Esophagus squamous epithelium (tissue), 5 donors: ENCODE measurements at places on chromosomes 7 and 10.

DNA sequence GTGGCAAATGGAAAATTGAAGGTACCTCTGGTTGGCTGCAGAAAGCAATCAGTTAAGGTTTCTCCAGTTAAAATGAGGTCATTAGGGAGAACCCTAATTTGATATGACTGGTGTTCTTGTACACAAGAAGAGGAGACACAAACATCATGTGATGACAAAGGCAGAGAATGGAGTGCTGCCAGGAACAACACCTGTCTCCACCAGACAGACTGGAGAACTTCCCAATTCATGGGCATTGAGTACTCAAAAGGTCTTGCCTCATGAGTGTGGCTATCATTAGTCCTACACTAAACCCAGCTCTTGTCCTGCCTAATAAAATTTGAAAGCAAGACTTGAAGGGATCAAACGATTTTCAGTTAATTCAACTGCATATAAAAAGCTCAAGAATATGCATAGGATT is 152.6 kb downstream of the PTPN20 start:
- H3K27me3 ChIP-seq = no peaks in the 10 kb centered on the region
- no peak overlapping the region for H3K27ac ChIP-seq
- H3K36me3 ChIP-seq = no peaks in the 10 kb centered on the region
- no peak overlapping the region for H3K4me3 ChIP-seq

DNA sequence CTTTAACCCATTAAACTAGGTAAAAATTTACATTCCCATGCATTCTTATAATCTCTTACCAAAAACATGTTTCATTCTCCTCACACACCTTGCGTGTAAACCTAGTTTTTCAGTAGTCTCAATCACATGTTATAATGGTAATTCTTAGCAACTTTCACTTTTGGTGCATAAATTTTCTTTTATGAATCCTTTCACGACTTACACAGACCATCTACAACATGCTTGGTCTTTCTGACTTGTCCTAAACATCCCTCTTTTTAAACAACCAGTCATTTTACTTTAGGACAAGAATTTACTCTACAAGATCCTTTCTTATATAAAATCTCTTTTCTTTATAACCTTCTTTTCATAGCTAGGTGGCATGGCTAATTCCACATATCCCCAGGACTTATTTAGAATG is 25.8 kb downstream of the FBXL13 start:
- H3K27ac ChIP-seq = no peak overlapping the region
- H3K27me3 ChIP-seq = no peaks in the 10 kb centered on the region
- no peak overlapping the region for H3K4me3 ChIP-seq
- no peaks in the 10 kb centered on the region for H3K4me1 ChIP-seq

GRCh38 chr7:2710901-2711551 is 23.0 kb downstream of the AMZ1 start:
- no peak for DNase-seq
- H3K4me3 ChIP-seq = no peak overlapping the region
- H3K27me3 ChIP-seq = no peaks in the 10 kb centered on the region
- H3K27ac ChIP-seq = no peak overlapping the region
- no peaks in the 10 kb centered on the region for H3K36me3 ChIP-seq
- H3K4me1 ChIP-seq = peaks cover 5% of the 10 kb centered on the region

GRCh38 chr10:68084469-68084868 is 9.4 kb upstream of the HERC4 start:
- peaks cover 17% of the 10 kb centered on the region for H3K4me1 ChIP-seq
- no peaks in the 10 kb centered on the region for H3K27me3 ChIP-seq
- no peaks in the 10 kb centered on the region for H3K36me3 ChIP-seq
- H3K27ac ChIP-seq = no peak overlapping the region

- DNase-seq = no peak
- peak overlapping the region; percentile 10 for H3K27ac ChIP-seq
- no peak overlapping the region for H3K4me3 ChIP-seq
- no peaks in the 10 kb centered on the region for H3K27me3 ChIP-seq
Observed at GRCh38 chr7:131000873-131001272, 266.9 kb upstream of the KLF14 start.

DNA sequence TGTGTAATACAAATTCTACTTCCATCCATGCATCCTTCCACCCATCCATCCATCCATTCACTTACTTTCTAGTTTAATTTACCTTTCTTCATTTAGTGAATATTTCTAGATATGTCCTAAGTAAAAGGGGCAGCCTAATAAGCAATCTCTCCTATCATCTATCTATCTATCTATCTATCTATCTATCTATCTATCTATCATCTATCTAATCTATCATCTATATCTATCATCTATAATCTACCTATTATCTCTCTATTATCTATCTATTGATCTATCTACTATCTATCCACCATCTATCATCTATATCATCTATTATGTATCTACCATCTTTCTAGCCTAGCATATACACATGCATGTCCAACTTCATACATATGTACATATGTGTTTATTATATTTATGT is 104.2 kb downstream of the PTPN20 start:
- DNase-seq = no peak
- no peaks in the 10 kb centered on the region for H3K4me1 ChIP-seq
- H3K4me3 ChIP-seq = no peak overlapping the region
- H3K27me3 ChIP-seq = no peaks in the 10 kb centered on the region
- no peaks in the 10 kb centered on the region for H3K36me3 ChIP-seq

GRCh38 chr10:15652117-15652516 is 67.6 kb downstream of the ITGA8 start:
- no peaks in the 10 kb centered on the region for H3K27me3 ChIP-seq
- no peaks in the 10 kb centered on the region for H3K36me3 ChIP-seq
- H3K4me3 ChIP-seq = no peak overlapping the region
- no peaks in the 10 kb centered on the region for H3K4me1 ChIP-seq
- H3K27ac ChIP-seq = no peak overlapping the region

DNA sequence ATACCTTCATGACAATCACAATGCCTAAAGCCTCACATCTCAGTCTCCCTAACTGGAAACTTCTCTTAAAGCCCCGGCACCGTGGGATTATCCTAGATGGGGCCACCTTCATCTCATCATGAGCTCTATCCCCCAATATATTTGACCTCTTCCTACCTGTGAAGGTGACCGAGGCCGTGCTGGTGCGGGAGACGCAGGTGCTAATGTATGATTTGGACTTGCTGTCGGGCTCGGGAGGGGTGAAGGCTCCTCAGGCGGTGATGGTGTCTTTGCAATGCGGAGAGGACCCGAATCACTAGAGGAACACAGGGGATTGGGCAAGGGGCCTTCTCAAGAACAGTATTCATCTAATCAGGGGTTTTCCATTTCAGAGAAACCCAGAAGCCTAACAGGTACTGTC is 168.4 kb downstream of the AMPH start:
- no peak overlapping the region for H3K4me3 ChIP-seq
- no peaks in the 10 kb centered on the region for H3K36me3 ChIP-seq
- H3K4me1 ChIP-seq = no peaks in the 10 kb centered on the region
- no peak overlapping the region for H3K27ac ChIP-seq
- no peaks in the 10 kb centered on the region for H3K27me3 ChIP-seq

- no peak overlapping the region for H3K27ac ChIP-seq
- DNase-seq = no peak
- H3K4me1 ChIP-seq = no peaks in the 10 kb centered on the region
- no peak overlapping the region for H3K4me3 ChIP-seq
Observed at GRCh38 chr7:86667732-86668131, 24.0 kb downstream of the GRM3 start.

DNA sequence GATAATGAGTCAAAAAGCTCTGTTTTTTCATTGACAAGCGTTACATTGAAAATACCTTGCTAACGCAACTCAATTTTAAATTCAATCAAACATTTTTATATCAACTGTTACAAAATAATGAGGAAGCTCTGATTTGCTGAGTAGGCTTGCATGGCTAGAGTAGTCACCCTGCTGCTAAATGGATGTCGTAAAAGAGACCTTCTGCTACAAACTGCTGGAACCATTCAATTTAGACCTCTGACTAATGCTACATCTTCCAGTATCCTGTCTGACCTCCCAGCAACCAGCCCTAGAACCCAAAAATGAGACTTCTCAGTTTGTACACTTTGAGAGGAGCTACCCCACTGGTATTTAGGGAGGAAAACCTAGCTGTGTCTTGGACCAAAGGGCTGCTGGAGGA is 84.0 kb upstream of the ELMO1 start:
- no peak overlapping the region for H3K4me3 ChIP-seq
- DNase-seq = no peak
- H3K27me3 ChIP-seq = no peaks in the 10 kb centered on the region
- H3K27ac ChIP-seq = no peak overlapping the region
- H3K36me3 ChIP-seq = no peaks in the 10 kb centered on the region

DNA sequence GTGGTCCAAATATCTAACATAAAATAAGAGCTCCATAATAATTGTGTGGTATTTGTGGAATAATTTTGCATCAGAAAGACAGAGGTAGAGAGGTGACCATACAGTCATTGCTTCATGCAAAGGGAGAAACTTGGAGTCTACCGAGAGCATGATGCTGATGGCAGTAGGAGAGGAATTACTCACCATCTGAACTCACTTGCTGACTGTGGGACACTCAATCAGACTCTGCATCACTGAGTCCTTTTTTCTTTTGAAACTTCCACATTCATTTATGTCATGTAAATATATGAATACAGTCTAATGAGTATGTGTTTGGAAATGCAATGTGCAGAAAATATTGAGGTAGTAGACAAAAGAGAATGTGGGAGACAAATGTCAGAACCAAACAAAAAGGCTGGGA is 933.8 kb downstream of the REEP3 start:
- no peak overlapping the region for H3K4me3 ChIP-seq
- no peak for DNase-seq
- no peaks in the 10 kb centered on the region for H3K4me1 ChIP-seq
- H3K27me3 ChIP-seq = no peaks in the 10 kb centered on the region
- H3K36me3 ChIP-seq = no peaks in the 10 kb centered on the region
- H3K27ac ChIP-seq = no peak overlapping the region

GRCh38 chr7:48130658-48131108 is 40.6 kb upstream of the ABCA13 start:
- H3K4me1 ChIP-seq = no peaks in the 10 kb centered on the region
- H3K4me3 ChIP-seq = no peak overlapping the region
- no peaks in the 10 kb centered on the region for H3K27me3 ChIP-seq
- no peak for DNase-seq
- no peak overlapping the region for H3K27ac ChIP-seq

- H3K4me1 ChIP-seq = no peaks in the 10 kb centered on the region
- no peak for DNase-seq
- no peak overlapping the region for H3K27ac ChIP-seq
- no peaks in the 10 kb centered on the region for H3K36me3 ChIP-seq
Observed at GRCh38 chr10:49382226-49382625, 13.7 kb downstream of the DRGX start.

DNA sequence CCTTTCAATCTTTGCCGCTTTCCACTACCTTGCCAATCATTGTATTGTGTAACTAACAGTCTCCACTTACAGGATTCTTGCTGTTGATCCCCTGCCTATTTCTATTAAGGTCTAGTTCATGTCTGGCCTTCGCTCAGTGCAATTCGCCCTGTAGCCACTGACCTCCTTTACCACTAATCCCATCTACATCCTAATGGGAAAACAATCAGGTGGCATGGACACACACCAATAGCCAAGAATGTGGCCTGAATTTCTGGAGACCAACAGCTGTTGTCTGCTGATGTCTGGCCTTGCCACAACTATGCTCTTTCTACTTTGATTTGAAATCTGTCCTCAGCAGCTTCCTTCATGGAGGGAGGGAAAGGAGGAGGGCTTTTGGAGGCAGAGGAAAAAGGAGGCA is 546.2 kb downstream of the SORCS3 start:
- H3K27ac ChIP-seq = no peak overlapping the region
- H3K27me3 ChIP-seq = no peaks in the 10 kb centered on the region
- no peak overlapping the region for H3K4me3 ChIP-seq
- H3K4me1 ChIP-seq = no peaks in the 10 kb centered on the region

DNA sequence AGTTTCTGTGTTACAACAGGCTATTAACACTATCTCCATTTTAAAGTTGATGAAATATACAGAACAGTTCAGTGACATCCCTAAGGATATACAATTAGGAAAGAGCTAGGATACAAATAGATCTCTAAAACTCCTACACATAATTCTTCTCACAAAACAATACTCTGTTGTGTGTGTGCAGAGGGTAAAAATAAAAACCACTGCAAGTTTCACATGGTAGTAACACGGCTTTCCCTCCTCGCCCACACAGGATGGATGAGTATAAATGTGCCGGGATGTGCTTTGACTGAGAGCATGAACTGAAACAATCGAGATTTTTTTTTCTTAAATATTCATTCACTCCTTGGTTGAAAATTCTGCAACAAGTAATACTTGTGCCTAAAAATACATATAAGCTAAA is 131.5 kb upstream of the C1QL3 start:
- no peak overlapping the region for H3K4me3 ChIP-seq
- H3K27me3 ChIP-seq = no peaks in the 10 kb centered on the region
- H3K27ac ChIP-seq = no peak overlapping the region
- DNase-seq = no peak
- H3K36me3 ChIP-seq = no peaks in the 10 kb centered on the region
- no peaks in the 10 kb centered on the region for H3K4me1 ChIP-seq

- H3K27me3 ChIP-seq = no peaks in the 10 kb centered on the region
- H3K4me1 ChIP-seq = no peaks in the 10 kb centered on the region
- H3K27ac ChIP-seq = no peak overlapping the region
- H3K4me3 ChIP-seq = no peak overlapping the region
Observed at GRCh38 chr10:20144268-20144667, 328.0 kb downstream of the PLXDC2 start.

GRCh38 chr7:128174386-128174785 is 66.7 kb upstream of the LEP start:
- H3K4me1 ChIP-seq = no peaks in the 10 kb centered on the region
- no peaks in the 10 kb centered on the region for H3K27me3 ChIP-seq
- no peak overlapping the region for H3K27ac ChIP-seq
- DNase-seq = no peak

- no peak overlapping the region for H3K27ac ChIP-seq
- H3K27me3 ChIP-seq = no peaks in the 10 kb centered on the region
- no peak overlapping the region for H3K4me3 ChIP-seq
- DNase-seq = no peak
Observed at GRCh38 chr7:113622796-113623195, 296.0 kb downstream of the PPP1R3A start.

DNA sequence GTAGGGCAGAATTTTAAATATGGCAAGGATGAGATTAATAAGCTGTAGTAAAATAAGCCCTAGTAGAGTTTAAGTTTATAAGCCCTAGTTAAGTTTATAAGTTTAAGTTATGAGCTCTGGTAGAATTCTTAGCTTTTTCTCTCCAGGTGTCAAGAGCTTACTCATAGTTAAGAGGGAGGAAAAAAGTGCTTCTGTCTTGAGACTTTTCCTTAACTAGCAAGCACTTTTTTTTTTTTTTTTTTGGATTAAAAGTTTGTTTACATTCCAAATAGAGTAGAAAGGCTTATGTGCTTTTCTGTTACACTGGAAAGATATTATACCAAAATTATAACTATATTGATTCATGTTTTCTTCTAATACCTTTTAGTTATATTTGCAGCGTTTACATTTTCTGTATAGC is 25.5 kb upstream of the MPP7 start:
- no peaks in the 10 kb centered on the region for H3K36me3 ChIP-seq
- H3K27me3 ChIP-seq = no peaks in the 10 kb centered on the region
- peak overlapping the region; percentile 84 for H3K27ac ChIP-seq
- H3K4me3 ChIP-seq = no peak overlapping the region
- peaks cover 9% of the 10 kb centered on the region for H3K4me1 ChIP-seq

DNA sequence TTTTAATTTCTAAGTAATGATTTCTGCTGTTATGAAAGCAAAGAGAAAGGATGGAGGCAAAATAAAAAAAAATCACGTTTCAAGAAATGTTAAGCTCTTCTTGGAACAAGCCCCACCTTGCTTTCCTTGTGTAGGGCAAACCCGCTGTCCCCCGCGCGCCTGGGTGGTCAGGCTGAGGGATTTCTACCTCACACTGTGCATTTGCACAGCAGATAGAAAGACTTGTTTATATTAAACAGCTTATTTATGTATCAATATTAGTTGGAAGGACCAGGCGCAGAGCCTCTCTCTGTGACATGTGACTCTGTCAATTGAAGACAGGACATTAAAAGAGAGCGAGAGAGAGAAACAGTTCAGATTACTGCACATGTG is 2.4 kb downstream of the ADRB1 start:
- DNase-seq = no peak
- peak overlapping the region; percentile 90 for H3K27ac ChIP-seq
- peak overlapping the region; percentile 72 for H3K4me3 ChIP-seq
- H3K27me3 ChIP-seq = peaks cover 98% of the 10 kb centered on the region
- H3K4me1 ChIP-seq = peaks cover 15% of the 10 kb centered on the region
